Lower lobe of right lung (tissue), 2 donors: ENCODE measurements at places on chromosomes 13 and 19. TPM values are rescaled to one million over a fixed set of nuclear protein-coding genes. Genes with fewer than 3 reads are reported as not detected.

- DNase-seq, result no peak
Measured at GRCh38 chr13:48403151-48403631, 9.7 kb downstream of the LPAR6 start.

GRCh38 chr13:37456506-37456905, 142.1 kb downstream of the POSTN start:
- DNase-seq, result no peak

The TFPT gene
- total RNA-seq, result 22.1 TPM

The LIM2 gene
- not detected for total RNA-seq

- DNase-seq, result peak; percentile 93
Measured at GRCh38 chr19:2546128-2547032, 70.5 kb downstream of the GADD45B start.

DNA sequence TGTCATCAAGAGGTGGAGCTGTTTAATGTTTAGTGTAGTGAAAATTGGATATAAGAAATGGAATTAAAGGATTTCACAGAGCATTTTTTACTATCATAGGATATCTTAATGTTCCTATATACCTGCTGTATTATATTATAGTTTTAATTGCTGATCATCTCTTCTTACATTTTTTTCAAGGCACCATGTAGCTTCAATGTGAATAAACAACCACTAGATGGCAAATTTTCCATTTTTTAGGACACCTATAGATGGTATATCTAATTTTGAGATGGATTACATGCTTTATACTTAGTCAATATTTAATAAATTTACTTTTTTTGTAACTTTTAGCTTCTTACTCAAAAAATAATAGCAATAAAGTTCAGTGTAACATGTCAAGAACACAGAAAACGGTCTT, 9.0 kb upstream of the ATXN8OS start:
- DNase-seq, result no peak

DNA sequence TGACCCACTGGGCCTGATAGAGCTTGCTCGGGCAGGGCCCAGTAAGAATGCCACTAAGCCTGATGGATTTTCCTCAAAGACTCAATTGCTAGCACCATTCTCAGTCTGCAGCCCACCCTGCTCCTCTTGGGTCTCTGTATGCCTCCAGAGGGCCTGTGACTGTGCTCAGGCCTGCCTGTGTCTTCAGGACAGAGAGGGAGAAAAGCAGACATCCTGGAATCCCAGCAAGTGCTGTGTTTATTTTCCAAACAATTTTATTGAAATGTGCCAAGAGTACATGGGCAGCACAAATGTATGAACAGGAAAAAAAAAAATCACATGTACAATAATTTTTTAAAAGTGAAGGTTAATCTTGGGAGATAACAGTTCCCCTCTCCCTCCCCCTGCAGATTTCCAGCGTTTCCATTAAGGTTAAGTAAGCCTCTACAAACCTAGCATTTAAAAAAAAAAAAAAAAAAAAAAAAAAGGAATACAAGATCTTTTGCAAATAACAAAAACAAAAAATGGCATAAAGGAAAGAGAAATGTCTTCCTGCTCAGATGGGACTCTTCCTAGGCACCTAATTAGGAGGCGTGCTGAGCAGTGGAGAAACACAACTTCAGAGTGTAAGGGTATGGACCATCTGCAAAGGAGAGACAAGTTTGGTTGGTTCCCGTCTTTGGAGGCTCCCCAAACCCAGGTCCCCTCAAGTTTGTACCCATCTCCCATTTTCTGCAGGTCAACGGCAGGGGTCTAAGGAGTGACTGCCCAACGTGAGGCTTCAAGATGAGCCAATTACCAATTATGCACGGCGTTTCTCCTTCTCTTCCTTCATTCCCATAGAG, 4.8 kb upstream of the ECH1 start:
- no peak for DNase-seq

DNA sequence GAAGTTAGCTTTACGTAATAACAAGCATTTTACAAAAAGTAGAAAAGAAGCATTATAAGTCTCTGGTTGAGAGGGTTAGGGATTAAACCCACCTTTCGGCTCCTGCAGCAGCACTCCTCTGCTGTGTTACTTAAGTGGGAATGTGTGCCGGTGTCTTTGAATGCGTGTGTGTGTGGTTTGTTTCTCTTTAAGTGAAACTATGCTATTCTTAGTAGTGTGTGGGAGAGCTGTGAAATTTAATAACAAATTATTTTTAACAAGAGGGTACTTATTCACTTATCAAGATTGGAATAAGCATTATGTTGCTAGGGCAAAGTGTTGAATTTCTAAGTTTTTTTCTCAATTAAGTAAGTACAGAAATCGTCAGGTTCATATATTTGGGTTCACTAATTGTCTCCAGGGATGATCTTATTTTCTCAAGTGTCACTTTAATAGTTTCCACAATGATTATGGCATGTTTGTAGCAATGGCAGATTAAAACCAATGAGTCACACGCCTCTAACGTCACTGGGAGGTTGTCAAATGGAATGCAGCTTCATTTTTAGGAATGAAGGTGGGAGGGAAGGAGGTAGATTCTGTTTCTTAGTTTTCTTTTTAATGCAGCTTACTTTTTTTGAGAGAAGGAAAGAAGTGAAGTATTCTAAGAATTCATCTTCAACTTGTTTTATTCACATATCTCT, 151.3 kb downstream of the LMO7 start:
- no peak for DNase-seq
